ENCODE measurements at places on chromosomes 1 and 21. TPM values are rescaled to one million over a fixed set of nuclear protein-coding genes. Genes with fewer than 3 reads are reported as not detected.
A peak's percentile ranks its signal among the peaks of the same experiment; 100 is the strongest.

GRCh38 chr1:207750631-207751305 is 1.1 kb upstream of the CD46 start:
- no peak for DNase-seq

- no peak for DNase-seq
Observed at GRCh38 chr1:212586206-212587015, 22.1 kb upstream of the ATF3 start.

GRCh38 chr21:39632796-39633442 is 20.2 kb downstream of the B3GALT5 start:
- no peak for DNase-seq

GRCh38 chr1:3756394-3756793 is 4.1 kb downstream of the CCDC27 start:
- no peak for DNase-seq

DNA sequence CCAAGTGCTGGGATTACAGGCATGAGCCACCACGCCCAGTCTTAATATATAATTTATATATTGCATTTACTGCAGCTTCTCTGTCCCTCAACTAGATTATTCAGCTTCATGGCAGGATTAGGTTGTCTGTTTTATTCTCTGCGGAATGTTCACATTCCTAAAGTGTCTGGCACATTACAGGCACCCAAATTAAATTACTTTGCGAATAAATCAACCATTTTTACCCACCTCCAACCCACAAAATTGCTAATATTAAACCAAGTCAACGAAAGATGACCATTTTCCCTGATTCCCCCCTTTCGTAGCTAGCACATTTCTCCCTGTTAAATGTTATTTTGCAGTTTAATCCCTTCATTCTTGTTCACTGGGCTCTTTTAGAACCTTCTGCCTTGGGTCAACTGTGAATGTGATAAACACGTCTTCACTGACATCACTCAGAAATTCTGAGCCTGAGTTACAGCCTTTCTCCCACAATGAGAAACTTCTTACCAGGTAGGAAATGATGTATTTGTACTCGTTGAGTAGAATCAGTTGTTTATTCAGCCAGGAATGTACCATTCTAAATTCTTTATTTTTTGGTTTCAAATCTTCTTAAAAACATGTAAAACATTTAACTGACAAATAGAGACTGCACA is 35.9 kb downstream of the THAP3 start:
- no peak for DNase-seq

GRCh38 chr21:33619726-33620125 is 21.8 kb downstream of the CRYZL1 start:
- no peak for DNase-seq

- DNase-seq, result no peak
Observed at GRCh38 chr1:38231941-38232340, 185.3 kb upstream of the POU3F1 start.

DNA sequence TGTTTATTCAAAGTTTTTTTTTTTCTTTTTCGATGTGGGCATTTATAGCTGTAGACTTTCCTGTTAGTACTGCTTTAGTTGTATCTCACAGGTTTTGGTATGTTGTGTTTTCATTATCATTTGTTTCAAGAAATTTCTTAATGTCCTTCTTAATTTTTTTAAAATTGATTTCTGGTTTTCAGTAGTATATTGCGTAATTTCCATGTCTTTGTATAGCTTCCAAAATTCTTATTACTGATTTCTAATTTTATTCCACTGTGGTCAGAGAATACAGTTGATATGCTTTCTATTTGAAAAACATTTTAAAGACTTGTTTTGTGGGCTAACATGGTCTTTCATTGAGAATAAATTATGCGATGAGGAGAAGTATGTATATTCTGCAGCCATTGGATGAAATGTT is 463.2 kb upstream of the B3GALT2 start:
- DNase-seq, result no peak

DNA sequence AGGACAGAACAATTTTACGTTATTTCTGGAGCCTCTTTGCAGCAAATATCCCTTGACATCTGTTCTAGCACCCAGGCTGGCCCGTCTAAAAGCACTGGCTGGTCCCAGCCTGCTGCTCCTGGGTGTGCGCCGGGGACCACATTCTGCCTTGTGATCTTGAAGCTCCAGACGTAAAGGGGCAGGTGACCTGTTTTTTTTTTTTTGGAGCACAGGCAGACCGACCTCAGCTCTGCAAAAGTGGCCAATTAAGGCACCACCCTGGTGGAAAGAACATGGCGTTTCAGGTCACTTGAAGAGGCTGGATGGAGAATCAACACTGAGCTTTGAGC is 13.8 kb upstream of the CAMTA1 start:
- no peak for DNase-seq

DNA sequence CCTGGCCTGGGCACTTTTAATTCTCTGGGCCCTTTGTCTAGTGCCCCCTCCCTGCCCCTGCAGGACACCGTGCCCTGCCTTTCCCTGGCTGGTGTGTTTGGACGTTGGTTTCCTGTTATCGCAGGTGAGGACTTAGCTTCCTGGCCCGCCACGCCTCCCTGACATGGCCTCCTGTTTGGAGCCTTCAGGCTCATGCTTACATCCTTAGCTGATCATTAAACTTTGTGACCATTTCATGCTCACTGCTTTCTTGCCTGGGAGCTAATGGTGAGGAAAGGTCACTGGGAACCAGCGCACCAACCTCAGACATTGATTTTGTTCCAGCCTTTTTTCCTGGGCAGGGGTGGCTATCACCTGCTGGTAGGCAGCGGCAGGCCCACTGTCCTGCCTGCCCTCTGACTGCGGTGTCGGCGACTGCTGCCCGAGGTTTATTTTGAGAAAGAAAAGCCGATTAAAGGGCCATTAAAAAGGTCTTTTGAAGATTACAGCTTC is 3.7 kb downstream of the PFKL start:
- DNase-seq, result no peak

- DNase-seq, result peak; percentile 78
Observed at GRCh38 chr1:229034342-229034741, 236.6 kb upstream of the RAB4A start.

GRCh38 chr1:206125346-206125745 is 8.2 kb upstream of the AVPR1B start:
- DNase-seq, result no peak

GRCh38 chr1:237834461-237834860 is 56.3 kb downstream of the ZP4 start:
- DNase-seq, result no peak

- peak; percentile 80 for DNase-seq
Observed at GRCh38 chr1:55718758-55719671, 503.9 kb upstream of the USP24 start.

DNA sequence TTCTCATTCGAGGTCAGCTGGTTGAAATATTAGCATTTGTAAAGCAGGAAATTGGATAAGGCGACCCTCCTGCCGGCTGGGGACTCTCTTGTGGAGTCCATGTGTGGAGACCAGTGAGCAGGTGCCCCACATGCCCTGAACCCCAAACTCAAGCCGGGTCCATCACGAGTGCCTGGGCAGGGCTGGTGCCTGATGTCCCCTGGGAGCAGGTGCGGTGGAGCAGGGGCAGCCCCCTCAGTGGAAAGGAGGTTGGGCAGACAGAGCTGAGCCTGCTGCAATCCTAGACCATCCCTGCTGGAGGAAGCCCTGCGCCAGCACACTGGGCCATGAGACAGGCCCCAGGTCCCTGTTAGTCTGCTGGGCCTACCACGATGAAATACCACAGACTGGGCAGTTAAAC is 395.6 kb downstream of the NPHP4 start:
- DNase-seq, result no peak

GRCh38 chr1:206135248-206135647 is 18.1 kb upstream of the AVPR1B start:
- no peak for DNase-seq

GRCh38 chr21:17679002-17679600 is 66.4 kb upstream of the BTG3 start:
- peak; percentile 71 for DNase-seq

DNA sequence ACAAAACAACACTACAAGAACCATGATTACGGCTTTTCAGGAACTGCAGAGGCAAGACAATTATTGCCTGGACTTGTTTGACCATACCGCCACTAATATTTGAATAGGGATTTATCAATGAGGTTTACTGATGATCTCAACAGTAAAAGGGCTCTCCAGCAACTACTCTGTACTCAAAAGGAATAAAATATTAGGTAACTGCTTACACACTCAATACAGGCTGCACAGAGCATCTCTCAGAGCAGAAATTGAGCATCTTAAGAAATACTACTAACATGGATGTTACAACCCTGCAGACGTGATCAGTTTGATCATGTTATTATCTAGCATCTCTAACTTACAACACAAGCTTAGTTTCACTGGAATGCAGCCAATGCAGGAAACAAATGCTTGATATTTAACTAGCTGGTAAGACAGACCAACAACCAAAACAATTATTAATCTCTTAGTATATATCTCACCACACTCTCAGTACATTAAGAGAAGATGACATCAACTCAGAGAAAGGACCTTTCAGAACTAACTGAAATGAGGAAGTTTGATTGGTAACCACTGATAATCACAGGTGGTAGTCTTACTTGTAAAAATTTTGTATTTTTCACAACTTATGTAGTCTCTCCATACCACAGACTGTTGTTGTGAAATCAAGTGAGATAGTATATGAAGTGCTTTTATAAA is 52.2 kb downstream of the PUM1 start:
- DNase-seq, result no peak

DNA sequence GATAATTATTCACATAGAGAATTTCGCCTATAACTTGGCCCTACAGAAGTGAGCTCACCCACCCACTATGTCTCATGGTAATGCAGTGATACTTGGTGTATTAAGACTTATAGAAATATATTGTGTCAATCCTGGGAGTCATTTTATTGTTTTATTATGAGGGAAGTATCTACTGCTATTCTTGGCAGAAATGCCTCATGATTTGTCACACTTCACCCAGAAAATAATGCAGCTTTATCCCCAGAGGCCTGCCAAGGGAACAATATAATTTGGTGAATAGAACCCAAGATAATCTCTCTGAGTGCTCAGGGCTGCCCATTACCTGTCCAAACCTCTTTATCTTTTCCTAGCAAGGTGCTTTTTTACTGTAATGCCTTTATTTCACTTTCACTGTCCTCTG is 98.0 kb downstream of the ZP4 start:
- no peak for DNase-seq

- DNase-seq, result peak; percentile 33
Observed at GRCh38 chr21:38389896-38390295, 108.4 kb downstream of the ERG start.

DNA sequence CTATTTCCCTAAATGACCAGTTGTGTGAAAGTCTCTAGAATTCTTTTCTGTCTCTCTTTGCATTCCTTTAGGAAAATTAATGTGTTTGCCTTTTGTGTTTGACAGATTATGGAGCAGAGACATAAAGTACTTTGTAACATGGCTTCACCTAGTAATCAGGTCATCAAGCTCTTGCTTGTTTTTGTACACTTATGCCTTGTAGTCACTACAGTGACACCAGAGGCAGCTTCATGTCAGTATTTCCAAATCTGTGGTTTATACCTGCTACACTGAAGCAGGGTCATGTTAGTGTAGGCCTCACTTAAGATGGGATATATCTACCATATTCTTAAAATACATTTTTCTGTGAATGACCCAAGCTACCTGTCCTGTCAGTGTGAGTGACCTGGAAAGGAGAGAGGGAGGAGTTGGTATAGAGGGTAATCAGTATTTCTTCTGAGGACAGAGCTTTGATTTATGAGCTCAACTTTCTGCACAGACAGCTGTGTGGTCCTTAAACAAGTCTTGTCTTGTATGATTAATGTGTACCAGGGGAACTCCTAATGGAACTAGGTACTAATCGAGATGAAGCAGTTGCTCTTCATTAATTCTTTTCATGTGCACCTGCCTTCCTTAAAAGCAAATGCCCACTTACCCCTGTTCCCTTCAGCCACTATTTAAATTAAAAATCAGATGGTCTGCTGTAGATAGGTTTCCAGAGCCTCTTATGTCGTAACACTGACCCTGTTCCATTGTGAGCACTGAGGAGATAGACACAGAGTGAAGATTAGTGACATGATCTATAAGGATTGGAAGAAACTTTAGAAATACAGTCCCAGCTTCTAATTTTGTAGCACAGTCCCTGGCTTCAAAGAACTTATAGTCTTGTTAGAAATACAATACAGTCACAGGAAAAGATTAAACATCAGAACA is 45.7 kb downstream of the MACO1 start:
- DNase-seq, result no peak

GRCh38 chr1:96095849-96096612 is 625.6 kb upstream of the PTBP2 start:
- no peak for DNase-seq

DNA sequence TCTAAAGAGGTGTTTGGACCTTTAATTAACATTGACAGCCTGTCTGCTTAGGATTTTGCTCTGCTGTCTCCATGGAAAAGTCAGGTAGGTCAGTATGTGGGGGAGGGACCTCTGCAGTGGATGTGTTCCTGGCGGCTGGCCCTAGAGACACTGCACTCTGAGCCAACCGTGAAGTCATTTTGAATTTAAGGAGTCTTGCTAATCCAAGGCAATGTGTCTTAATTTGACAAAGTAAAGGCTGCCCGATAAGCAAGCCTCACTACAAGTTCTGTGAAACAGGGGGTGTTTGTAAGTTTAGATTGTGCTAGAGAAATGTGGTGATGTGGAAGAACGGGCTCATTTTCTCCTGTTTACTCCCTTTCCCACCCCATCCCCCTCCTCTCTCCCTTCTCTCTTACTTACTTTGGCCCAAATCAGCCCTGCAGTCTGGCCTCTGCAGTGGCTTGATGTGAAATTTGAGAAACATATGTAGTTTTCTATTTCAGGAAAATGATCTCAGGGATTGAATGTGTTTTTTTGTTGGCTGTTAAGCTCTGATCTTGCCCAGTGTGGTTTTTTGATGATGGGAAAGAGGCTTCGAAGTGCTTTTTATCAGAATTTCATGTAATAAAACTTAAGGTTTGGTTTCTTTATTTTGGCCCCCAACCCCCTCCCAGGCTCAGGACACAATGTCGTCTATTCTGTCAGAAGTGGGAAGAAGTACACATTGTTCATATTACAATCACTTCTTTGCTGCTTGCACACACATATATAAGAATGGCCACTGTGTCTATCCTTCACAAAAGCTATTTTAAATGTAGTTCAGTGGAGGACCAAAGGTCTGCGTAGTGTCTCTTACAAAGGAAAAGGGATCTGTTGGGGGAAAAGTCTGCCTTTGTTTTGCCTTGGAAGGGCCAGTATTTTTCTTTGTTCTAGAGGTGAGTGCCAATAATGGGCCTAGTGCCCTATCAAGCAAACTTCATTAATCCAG is 96.6 kb downstream of the FGGY start:
- DNase-seq, result peak; percentile 96

GRCh38 chr1:154669464-154670282 is 61.7 kb upstream of the ADAR start:
- DNase-seq, result peak; percentile 70

GRCh38 chr1:21338573-21339355 is 48.5 kb upstream of the ECE1 start:
- peak; percentile 54 for DNase-seq

The ERICH3 gene
- 0.10 TPM for total RNA-seq

The MEX3A gene
- 6.6 TPM for total RNA-seq

The IL6R gene
- total RNA-seq, result 10.0 TPM

The NBPF4 gene
- total RNA-seq, result not detected

The C4BPB gene
- total RNA-seq, result 0.30 TPM

The ATP6V1G3 gene
- not detected for total RNA-seq

The FCRL3 gene
- total RNA-seq, result 0.10 TPM

The RHD gene
- 2.3 TPM for total RNA-seq

The CITED4 gene
- total RNA-seq, result 8.3 TPM

The KDF1 gene
- 4.0 TPM for total RNA-seq
